Thyroid gland (tissue), 4 donors: ENCODE measurements at places on chromosomes 3 and 15. TPM values are rescaled to one million over a fixed set of nuclear protein-coding genes. Genes with fewer than 3 reads are reported as not detected.

Gene MYL3
- total RNA-seq = not detected

Gene EIF4E3
- total RNA-seq = 26.6 TPM

Gene CCDC39
- total RNA-seq = not detected

Gene KBTBD8
- total RNA-seq = 0.54 TPM
